ENCODE measurements at places on chromosomes 6 and 20. TPM values are rescaled to one million over a fixed set of nuclear protein-coding genes. Genes with fewer than 3 reads are reported as not detected.

GRCh38 chr6:75735491-75736186 is 13.4 kb upstream of the MYO6 start:
- H3K4me3 ChIP-seq: no peak overlapping the region
- H3K36me3 ChIP-seq: no peaks in the 10 kb centered on the region
- no peaks in the 10 kb centered on the region for H3K4me1 ChIP-seq
- no peaks in the 10 kb centered on the region for H3K27me3 ChIP-seq
- no peak for DNase-seq
- H3K27ac ChIP-seq: peak overlapping the region; percentile 85

ARFGEF3 gene
- total RNA-seq: 22.0 TPM

GRCh38 chr20:7926767-7927166 is 13.5 kb downstream of the HAO1 start:
- no peaks in the 10 kb centered on the region for H3K4me1 ChIP-seq
- H3K27me3 ChIP-seq: no peaks in the 10 kb centered on the region
- no peaks in the 10 kb centered on the region for H3K36me3 ChIP-seq

DNA sequence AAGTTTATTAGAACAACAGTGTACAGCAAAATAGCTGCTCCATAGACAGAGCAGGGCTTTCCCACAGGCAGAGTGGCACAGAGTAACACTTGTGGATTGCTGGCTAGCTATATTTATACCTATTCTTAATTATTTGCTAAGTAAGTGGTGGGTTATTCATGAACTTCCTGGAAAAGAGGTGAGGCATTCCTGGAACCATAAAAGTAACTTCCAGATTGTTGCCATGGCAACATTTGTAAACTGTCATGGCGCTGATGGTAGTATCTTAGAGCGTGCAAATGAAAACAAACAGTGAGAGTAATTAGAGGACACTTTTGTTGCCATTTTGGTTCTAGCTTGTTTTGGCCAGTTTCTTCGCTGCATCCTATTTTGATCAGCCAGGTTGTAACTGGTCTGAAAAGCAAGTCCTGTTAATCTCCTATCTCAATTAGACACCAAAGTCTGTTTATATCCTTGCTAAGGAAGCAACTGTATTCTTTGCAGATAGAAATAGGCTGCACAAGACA is 23.9 kb downstream of the DEFB114 start:
- H3K4me3 ChIP-seq: no peak overlapping the region
- no peaks in the 10 kb centered on the region for H3K4me1 ChIP-seq

DNA sequence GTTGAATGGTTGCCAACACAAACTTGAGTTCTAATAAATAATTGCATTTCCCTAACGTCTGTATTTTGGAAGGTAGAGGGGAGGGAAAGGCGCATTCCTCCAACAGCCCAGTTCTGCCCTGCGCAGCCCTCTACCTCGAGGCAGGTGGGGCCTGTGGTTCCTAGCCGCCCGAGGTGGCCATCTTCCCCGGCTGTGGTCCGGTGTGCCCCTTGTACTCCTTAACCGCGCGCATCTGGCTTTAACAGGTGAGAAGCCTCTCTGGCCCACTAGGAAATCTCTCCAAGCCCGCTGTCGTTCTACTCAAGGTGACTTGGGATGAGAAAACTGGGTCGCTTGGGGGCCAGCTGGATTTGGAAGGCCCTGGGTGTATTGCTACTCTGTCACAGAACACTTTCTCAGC is 1.7 kb downstream of the KHDC3L start:
- no peaks in the 10 kb centered on the region for H3K27me3 ChIP-seq
- no peaks in the 10 kb centered on the region for H3K4me1 ChIP-seq
- DNase-seq: no peak

- no peaks in the 10 kb centered on the region for H3K4me1 ChIP-seq
- H3K27ac ChIP-seq: no peak overlapping the region
- DNase-seq: no peak
- H3K27me3 ChIP-seq: no peaks in the 10 kb centered on the region
Measured at GRCh38 chr6:155970876-155971708, 515.5 kb upstream of the NOX3 start.

GRCh38 chr20:56776345-56776744 is 147.2 kb downstream of the TFAP2C start:
- H3K27ac ChIP-seq: no peak overlapping the region
- no peak for DNase-seq
- no peaks in the 10 kb centered on the region for H3K36me3 ChIP-seq

DNA sequence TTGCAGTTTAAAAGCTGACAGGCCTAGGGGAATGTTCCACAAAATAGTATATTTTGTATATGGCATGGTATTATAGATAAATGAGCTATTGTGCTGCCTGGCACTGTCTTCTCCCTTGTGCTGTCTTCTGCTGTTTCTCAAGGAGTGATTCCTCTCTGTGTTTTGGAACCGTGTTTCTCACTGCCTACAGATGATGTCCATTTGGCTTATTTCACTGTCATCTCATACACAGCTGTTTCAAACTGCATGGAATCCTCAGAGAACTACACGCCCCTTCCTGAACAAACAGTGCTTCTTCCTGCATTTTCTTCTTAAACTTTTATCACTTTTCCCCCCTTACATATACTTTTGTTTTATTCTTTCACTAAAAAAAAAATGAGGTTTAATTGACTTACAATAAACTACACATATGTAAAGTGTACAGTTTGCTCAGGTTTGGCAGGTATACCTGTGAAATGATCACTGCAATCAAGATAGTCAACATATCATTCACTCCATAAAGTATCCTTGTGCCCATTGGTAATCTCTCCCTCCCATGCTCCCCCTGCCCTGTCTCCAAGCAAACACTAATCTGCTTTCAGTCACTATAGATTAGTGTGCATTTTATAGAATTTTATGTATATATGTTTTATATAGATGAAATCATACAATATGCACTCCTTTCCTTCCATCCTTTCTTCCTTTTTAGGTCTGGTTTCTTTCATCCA is 43.0 kb downstream of the CBFA2T2 start:
- no peaks in the 10 kb centered on the region for H3K36me3 ChIP-seq
- H3K4me3 ChIP-seq: no peak overlapping the region

Measured in breast epithelium (tissue), 4 donors.